ENCODE measurements at places on chromosomes 7 and 10.

DNA sequence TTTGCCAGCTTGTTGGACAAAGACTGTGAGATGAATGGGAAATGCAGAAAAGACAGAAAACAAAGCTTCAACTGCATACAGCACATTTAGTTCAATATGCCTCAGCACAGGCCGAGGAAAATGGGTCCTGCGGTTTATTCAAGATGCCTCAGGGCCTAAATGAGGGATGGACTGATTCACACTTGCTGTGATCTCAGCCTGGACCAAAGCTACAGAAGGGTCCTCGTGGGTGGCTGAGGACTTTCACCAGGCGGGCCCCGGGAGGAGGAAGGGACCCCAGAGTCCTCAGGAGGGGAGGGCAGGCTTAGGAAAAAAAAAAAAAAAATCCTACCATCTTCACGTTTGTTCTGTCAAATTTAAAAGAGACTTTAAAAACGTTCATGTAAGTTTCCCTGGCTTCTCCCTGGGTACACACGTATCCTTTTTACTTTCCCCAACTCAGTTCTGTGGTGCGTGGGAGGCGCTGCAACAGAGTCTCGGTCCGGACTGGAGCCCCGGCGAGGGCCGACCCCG lies 624 bp upstream of the ZNF783 start:
- no peak for DNase-seq

- no peak for DNase-seq
Observed at GRCh38 chr10:132232023-132232951, 45.5 kb downstream of the DPYSL4 start.

DNA sequence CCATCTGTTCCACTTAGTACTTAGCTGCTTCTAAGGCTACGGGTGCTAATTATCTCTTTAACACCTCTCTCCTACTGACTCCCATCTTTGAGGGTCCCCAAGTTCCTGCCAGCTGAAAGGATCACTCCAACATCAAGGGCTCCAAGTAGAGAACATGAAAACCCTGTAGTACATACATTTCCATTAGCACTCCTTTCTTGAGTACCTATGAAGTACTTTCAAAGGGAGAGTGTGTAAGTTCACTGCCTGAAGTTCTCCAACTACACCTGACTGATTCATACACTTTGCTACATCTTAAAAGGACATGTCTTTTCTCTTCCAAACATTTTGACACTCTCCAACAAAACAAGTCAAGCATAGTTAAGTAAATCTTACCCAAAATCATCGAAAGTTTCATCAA lies 113.8 kb downstream of the COL28A1 start:
- no peak for DNase-seq

- DNase-seq, result no peak
Observed at GRCh38 chr7:43302211-43302711, 189.8 kb downstream of the HECW1 start.

DNA sequence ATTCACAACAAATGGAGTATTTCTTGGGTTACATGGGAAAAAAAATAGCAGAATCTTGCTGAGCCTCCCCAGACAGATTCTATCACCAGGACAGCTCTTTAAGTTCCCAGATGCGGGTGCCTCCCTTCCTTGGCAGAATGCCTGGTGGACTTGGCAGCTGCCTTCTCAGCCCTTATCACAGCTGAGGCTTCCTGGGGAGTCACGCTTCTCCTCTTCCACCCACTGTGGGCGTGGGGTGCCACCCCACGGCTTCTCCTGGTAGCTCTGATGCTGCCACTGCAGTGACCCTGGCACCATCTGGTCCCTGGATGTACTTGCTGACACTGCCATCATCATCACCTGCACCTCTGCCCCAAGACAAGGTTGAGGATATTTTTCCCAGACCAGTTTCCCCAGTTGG lies 16.2 kb upstream of the NME8 start:
- no peak for DNase-seq

DNA sequence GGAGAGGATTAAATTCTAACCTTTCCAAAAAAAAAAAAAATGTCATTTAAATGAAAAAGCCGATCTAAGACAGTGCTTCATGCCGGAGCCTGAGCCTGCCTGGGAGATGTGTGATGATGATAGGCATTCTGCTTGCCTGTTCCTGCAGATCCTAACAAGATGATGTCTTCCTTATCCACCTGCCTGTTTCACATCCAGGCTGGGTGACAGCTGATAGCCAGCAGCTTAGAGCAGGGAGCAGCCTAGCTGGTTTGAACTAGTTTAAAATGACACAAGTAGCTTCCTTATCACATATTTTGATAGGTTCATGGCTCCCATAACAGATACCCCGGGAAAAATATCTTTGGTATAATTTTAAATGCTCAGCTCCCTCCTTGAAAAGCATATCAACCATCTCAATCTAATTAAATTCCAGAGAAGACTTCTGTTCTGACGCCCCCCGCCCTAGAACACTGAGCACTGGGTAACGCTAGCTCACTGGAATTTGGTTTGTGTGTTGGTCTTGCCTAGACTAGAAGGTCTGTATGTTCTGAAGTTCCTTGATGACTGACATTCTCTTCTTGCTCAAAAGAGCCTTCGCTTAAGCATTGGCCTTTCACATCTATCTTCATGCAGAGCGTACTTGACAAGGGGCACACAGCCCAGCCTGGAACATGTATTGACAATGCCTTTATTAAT lies 96.9 kb upstream of the FGFR2 start:
- DNase-seq, result no peak

- no peak for DNase-seq
Observed at GRCh38 chr10:103818105-103818504, 37.3 kb downstream of the SH3PXD2A start.

GRCh38 chr7:137969828-137970227 lies 32.1 kb downstream of the CREB3L2 start:
- no peak for DNase-seq

DNA sequence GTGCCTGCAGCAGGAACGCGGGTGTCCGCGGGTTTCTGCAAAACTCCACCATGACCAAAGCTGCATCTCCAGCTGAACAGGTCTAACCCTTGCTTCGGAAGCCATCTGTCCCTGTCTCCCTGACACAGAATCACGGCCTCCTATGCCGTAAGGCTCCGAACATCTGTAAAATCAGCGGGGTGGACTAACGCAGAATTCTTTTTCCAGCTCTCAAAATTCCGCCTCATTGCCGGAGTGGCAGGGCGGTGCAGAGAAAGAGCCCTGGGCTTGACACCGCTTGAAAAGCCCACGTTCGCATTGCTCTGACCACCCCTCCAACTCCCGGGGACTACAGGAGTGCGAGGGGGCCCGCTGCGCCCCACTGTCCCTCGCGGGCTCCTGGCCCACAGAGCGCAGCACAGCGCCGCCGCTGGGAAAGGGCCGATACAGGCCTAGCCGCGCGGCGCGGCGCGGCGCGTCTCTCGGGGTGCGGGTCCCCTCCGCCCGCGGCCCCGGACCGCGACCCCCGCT lies 409 bp downstream of the DNMBP start:
- DNase-seq, result no peak

DNA sequence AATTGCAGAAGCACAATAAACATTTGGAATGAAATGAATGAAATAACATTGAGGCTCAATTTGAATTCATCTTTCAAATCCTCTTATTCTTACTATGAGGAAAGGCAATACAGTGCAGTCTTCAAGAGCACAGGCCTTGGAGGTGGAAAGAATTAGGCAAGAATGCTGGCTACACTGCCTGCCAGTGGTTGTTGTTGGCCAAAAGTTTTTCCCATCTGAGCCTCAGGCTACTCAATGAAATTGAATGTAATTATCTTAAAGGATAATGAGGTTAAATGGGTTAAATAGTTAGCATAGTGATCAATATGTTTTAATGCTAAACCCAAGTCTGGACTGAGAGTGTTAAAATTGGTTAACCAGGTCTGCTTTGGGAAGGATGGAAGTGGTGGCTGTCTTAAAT lies 140.9 kb downstream of the MBL2 start:
- DNase-seq, result no peak

- no peak for DNase-seq
Observed at GRCh38 chr10:89238956-89239644, 12.5 kb downstream of the LIPA start.

DNA sequence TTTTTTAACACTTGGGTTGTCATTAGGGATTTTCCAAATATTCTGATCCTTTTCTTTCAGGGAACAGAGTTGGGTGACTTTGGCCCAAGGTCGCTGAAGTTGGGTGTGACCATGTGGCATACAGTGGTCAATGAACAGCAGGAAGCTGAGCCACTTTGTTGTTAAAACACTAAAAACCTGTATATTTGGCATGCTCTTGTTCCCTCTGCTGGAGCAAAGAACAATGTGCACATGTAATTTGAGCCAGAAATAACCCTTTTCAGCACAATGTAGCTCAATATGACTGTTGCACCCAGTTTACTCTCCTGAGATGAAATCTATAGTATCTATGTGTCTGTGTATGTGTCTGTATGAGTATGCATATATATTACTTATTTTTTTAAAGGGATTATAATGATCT lies 74.9 kb downstream of the ADCYAP1R1 start:
- no peak for DNase-seq

DNA sequence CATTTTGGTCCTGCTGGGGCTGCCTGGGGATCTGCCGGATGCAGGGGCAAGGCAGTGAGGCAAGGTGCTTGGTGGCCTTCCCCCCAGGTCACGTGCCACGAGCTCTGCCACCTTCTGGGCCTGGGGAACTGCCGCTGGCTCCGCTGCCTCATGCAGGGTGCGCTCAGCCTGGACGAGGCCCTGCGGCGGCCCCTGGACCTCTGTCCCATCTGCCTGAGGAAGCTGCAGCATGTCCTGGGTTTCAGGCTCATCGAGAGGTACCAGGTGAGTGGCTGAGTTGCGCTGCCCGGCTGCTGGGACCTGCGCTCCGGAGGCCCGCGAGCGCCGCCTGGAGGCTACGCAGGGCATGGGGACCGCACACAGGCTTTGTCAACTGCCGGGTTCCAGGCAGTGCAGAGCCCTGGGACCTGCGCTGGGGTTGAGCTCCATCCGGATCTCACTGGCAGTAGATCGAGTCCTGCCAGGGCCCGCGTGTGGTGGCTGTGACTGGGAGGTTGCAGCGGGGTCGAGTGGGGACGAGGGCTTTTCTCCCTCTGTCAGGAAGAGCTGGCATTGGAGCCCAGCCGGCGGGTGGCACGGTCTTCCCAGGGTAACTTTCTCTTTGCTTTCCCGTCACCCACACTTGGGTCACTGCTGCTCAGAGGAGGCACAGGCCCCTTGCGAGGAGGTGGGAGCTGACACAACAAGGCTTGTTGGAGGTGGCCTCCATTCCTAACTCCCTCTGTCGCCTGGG lies 21.7 kb downstream of the AMZ1 start:
- peak; percentile 43 for DNase-seq

DNA sequence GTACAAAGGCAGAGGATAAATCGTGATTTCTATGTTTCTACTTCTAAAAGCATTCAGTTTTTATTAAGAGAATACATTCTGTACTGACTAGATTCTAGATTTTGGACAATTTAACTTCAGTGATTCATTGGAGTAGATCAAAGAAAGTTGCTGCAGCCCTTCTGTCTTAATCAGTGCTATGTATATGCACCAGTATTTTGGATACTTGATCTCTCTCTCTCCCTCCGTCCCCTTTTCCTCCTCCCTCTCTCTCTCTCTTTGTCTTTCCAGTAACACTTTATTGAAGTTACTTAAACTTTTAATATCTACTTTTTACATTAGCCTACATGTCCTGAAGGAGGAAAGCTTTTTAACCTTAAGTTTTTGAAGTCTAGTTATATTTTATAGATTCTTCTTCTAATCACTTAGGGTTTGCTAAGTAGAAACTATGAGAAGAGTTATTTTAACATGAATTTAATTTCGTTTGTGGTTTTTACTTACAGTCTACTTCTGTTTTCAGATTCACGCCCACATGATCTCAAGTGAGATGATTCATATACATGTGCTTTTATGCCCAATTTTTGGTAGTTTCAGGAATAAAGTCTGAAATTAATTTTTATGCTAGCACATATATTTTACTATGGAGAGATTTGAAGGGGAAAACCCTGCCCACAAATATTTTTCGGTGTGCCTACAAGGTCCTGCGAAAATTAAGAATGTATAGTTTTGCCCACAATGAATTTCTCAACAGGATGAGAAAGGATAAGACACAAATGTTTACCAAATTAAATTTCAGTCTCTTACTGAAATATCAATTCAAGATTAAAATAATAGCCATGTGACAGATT lies 9.1 kb downstream of the MDFIC start:
- no peak for DNase-seq

DNA sequence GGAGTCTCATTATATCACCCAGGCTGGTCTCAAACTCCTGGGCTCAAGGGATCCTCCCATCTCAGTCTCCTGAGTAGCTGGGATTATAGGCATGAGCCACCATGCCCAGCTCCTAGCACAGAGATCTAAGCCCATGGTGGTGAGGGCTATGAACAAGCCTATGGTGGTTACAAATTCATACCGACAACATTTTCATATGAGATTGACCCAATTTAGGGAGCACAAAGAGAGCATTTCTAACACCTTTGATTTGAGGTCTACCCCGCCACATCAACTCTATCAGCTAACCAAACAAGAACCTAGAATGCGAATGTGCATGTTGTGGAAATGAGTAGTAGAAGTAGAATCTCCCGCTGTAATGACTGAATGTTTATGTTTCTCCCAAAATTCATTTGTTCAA lies 14.2 kb upstream of the PRF1 start:
- no peak for DNase-seq

DNA sequence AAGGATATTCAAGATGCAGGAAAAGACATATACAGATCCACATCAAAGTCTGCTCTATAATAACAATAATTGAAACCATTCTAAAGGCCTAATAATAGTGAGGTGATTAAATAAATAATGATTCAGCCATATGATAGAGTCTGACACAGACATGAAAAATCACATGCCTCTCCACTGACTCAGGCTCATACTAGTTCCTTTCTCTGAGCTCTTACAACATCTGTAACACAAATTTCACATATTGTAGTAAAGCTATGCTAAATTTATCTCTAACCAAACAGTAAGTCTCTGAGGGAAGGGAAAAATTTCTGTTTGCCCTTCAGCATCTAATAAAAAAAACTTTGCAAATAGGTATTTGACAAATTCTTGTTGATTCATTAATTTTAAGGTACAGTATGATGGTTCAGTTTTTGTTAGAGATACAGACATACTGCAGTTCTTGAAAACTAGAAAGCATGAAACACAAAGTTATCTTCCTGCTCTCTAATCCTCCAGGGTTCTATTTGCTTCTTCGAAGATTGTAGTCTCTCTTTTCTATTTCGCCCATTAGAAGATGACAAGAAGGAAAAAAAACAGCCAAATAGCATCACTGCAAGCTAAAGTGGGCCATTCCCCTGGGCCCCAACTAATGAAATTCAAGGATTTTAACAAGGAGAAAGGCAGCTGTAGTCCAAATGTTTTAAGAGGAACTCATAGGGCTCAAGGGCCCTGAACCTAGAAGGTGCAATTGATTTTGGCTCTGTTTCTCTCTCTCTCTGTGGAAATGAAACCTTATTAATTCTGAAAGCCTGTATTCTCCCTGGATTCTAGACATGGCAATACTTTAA lies 53.9 kb downstream of the CUBN start:
- DNase-seq, result no peak

Measured in stimulated activated CD4-positive, alpha-beta T cell treated with anti-CD3 and anti-CD28 coated beads, TNF-alpha, amount 100 ng/mL, for 1 hour (primary cell).